ENCODE measurements at places on chromosomes 2 and 18.

GRCh38 chr2:61247204-61247812, 85.3 kb downstream of the C2orf74 start:
- DNase-seq, result no peak

DNA sequence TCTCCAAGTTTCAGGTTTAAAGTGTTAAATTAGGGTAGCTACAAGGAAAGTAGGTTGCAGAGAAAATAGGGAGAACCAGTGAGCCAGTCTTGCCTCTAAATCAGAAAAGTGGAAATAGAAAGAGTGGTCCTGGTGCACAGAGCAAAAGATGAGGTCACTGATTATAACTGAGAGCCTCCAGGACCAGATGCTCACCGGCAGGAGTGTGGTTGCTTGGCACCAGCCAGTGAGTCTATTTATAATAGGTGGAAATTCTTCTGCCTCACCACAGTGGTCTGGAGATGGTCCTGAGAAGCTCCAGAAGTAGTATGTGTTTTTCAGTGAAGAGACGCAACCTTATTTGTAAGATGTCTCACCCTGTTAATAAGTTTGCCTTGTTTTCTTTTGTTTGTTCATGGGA, 373.9 kb upstream of the KCNJ3 start:
- DNase-seq, result no peak

GRCh38 chr2:65370387-65371073, 61.9 kb downstream of the SPRED2 start:
- DNase-seq, result no peak

DNA sequence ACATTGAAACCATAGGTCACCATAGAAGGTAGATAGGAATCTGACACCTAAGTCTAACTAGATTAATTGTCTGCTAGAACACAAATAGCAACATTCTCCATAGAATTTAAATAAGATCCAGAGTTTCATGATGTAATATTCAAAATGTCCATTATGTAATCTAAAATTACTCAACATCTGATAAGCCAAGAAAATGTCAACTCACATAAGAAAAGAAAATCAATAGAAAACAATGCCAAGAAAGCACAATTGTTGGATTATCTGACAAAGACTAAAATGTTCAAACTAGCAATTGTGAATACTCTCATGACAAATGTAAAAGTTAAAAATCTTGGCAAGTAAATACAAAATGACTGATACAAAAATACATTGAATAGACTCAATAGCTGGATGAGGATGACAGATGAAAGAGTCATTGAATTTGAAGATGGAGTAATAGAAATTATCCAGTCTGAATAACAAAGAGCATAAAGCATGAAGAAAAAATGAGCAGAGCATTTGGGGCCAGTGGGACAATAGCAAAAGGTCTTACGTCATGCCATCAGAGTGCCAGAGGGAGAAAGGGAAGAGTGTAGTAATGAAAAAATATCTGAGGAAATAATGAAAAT, 358.6 kb downstream of the METTL4 start:
- DNase-seq, result no peak

DNA sequence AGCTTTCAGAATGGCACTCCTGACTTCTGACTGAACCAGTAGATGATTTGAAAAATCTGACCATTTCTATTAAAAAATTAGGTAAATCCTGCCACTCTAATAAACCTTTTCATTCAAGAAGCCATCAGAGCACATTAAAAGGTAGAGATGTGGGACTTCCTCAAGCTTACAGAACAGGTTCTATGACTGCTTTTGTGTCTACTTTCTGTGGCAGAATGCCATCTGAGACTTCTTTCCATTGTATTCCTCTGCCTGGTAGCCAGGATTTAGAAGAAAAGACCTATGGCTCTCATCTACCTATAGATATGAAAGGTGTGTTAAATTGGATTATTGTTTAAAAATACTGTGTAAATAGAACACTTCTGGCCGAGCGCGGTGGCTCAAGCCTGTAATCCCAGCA, 99.9 kb upstream of the NABP1 start:
- DNase-seq, result no peak

- DNase-seq, result no peak
Measured at GRCh38 chr2:7681881-7682461, 764.8 kb downstream of the RNF144A start.

GRCh38 chr2:20115902-20116301, 64.5 kb upstream of the LAPTM4A start:
- no peak for DNase-seq

DNA sequence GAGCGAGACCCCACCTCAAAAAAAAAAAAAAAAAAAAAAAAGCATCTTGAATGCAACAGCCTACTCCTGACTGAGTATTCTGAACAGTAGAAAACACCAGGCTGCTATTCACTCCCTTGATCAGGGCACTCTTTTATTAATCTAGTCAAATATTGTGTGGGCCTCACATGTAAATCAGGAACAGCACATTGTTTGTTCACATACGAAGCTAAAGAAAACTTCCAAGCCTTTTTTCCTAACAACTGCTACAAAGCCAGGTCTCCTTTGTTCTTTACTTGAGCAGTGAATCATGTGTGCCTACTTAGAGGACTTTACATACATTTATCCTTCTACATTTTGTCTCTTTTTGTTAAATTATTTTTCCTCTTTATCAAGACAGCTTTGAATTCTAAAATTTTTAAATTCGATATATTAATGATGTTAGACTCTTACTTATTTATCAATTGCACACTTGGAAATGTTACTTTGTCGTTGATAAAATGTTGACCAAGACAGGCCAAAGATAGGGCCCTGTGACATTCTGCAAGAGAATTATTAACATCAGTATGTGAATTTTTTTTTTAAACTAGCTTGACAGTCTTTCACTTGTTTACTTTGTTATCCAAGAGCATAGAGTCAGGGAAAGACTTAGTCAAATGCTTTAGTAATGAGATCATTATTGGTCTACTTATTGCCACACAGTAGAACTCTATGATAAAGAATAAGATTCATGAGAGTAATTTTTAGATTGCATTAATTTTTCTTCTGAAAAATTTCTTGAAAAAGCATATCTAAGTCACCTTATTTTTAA, 13.2 kb downstream of the SPATS2L start:
- DNase-seq, result no peak

GRCh38 chr2:71671895-71672825, 218.8 kb downstream of the DYSF start:
- DNase-seq, result no peak

DNA sequence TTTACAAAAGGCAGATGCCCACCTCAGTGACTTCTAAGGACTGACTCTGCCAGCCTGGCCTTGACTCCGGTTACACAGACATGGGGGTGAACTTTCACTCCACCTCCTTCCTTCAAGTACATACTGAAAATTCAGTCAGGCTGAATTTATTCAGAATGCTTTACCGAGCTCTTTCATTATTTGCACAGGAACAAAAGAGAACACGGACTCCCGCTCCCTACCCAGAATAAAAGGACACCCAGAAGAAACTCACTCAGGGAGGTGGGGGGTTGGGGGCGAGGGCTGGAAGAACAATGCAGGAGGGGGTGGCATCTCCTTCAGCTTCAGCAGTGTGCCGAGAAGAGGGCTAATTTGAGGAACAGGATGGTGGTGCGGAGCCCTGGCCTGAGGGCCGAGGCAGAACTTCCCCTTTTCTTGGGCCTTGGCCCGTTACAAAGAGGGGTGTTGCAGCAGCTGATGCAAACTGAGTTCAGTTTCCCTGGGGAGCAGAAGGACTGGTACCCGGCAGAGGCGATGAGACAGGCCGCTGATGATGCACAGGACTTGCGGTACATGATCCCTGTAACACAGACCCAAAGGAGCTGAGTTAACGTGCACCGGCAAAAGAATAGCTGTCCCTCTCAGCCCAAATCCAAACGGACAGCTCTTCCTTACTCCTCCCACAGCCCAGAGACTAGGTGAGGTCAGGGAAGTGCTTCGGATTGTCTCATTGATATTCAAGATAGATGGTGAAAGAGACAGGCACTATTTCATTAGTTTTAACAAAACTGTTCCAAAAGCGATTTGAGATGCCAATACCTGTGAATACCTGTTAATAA, 24.1 kb downstream of the LYPD1 start:
- DNase-seq, result no peak

DNA sequence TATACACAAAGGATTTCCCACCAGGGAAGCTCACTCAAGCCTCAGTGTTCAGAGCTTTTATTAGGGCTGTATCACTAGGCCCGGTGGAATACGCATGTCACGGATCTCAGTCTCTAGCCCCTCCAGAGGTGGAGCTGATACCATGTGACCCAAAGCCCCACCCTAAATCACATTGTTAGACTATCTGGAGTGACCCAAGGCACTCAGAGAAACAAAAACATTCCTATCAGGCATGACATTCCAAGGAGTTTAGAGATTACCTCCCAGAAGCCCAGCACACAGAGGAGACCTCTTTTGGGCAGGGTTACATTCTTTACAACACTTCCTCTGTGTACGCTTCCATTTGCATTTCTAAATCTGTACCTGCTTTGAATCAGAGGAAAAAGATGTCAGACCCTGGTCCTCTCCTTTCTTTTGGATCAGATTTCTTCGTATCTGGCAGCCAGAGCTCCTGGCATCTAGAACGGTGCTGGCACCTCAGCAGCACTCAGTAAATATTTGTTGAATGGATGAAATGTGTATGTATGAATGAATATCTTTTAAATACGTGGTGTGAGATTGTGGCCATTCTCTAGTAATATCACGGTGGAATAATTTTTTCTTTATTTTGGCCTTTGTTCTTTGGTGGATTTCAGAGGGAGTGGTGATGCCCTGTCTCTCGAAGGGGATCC, 37.7 kb upstream of the SMAD2 start:
- DNase-seq, result no peak

DNA sequence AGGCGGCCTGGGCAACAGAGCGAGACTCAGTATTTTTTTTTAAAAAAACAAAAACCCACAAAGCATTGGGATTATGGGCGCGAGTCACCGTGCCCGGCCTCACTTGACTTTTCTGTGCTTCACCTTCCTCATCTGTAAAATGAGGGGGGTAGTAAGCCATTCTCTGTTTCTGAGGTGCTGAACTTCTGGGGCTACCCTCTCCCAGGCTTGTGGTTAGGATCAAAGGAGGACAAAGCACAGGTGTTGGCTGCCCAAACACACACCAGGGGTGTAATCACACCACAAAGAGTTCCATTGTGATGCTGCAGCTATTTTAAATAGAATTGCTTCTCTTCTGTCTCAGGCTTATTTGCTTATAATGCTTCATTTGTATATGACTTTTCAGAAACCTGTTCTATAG, 35.8 kb upstream of the INHBB start:
- DNase-seq, result no peak

GRCh38 chr2:85794491-85795121, 40.8 kb downstream of the ATOH8 start:
- no peak for DNase-seq

DNA sequence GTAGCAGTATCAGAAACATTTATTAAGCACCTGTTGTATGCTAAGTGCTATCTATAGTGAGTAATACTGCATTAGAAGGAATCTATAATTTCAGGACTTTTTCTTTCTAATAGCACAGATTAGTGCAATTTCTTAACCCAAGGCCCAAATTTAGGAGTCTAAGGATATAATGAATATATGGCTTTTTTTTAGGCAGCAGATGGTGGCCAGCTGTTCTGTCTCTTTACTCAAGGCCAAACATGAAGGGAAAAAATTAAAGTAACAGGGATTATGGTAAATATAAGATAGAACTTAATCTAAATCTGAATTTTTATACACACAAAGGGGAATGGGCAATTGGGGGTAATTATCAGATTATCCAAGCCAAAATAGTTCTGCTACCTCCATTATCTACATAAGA, 230.6 kb upstream of the SP5 start:
- no peak for DNase-seq

GRCh38 chr2:62150597-62151305, 45.2 kb upstream of the B3GNT2 start:
- DNase-seq, result no peak

DNA sequence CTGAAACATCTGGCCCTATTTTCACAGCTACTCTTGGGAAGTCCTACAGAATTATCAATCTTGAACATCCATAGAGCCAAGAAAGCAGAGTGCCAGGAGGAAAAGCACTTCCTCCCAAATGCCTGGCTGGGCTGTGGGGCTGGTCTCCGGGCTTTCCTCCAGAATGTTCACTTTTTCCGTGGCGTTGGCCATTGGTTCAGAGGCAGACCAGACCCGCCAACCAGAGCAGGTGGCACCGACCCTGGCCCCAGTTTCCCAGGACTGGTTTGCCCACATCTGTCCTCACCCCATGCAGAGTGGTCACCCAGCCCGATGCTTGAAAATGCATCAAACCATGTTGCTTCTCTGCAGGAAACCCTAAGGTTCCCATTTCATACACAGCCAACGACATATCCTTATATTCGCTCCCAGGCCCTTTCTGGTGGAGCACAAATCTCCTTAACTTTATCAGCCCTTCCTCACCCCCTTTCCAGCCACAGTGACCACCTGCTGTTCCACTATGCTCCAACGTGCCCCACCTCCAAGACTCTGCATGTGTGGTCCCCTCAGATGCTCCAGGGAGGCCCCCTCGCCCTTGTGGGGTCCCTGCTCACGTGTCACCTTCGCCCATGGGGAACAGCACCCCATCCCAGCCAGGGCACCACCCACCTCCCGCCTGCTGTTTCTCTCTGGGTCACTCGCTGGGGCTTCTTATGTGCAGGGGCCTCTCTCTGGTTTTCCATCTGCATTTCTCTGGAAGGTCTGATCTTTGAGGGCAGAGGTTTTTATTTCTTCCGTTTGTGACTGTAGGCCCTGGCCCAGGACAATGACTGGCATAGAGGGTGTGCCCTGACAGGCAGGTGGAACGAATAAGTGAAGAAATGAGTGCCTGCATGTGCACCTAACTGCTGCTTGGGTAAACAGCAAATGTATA, 92.9 kb downstream of the PXDN start:
- no peak for DNase-seq

GRCh38 chr2:240958366-240959213, 39.8 kb upstream of the SNED1 start:
- no peak for DNase-seq

- DNase-seq, result no peak
Measured at GRCh38 chr2:27133195-27133875, 1.1 kb downstream of the PREB start.

GRCh38 chr2:113966832-113967231, 76.9 kb downstream of the ACTR3 start:
- no peak for DNase-seq

All from stimulated activated CD4-positive, alpha-beta T cell treated with anti-CD3 and anti-CD28 coated beads, TNF-alpha, amount 100 ng/mL, for 1 hour (primary cell).